ENCODE measurements at places on chromosomes 11 and 22.

GRCh38 chr11:129700701-129701100 is 114.9 kb upstream of the TMEM45B start:
- no peak for DNase-seq

DNA sequence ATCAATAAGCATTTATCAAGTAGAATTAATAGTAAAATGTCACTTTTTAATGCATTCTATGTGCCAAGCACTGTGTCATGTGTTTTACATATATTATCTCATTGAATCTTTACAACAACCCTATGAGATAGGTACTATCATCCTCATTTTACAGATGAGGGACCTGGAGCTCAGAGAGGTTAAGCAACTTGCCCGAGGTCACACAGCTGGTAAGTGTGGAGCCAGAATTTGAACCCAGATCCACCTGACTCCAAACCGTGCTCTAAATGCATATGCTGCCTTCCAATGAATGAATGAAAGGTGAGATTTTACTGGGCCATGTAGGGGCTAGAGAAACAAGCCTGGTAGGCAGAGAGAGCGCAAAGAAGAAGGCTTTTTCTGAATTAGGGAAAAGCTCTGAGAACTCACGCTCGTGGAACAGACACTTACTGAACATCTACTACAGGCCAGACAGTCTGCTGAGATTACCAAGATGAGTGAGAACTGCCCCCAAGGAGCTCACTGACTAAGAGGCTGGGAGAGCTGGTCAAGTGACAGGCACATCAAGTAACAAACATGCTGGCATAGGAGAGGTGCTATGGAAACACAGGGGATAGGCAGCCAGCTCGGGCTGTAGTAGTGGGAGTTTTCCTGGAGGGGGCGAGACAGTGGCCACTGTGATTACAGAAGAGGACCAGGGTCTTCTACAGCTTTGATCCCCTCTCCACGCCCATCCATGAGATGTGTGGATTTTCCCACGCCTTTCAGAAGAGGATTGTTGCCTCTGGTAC is 4.4 kb downstream of the ABCG4 start:
- DNase-seq: no peak

DNA sequence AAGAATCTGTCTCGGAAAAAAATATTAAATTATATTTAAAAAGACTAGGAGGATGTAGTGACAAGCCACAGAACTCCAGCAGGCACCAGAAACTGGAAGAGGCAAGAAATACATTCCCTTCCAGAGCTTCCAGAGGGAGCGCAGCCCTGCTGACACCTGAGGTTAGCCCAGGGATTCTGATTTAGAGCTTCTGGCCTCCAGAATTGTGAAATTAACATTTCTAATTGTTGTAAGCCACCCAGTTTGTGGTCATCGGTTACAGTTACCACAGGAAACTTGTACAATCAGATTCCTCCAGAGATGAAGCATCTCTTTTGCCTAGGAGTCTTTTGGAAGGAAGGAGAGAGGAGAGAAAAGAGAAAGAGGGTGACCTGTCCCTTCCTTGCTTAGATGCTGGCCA is 6.4 kb upstream of the UBASH3B start:
- no peak for DNase-seq

DNA sequence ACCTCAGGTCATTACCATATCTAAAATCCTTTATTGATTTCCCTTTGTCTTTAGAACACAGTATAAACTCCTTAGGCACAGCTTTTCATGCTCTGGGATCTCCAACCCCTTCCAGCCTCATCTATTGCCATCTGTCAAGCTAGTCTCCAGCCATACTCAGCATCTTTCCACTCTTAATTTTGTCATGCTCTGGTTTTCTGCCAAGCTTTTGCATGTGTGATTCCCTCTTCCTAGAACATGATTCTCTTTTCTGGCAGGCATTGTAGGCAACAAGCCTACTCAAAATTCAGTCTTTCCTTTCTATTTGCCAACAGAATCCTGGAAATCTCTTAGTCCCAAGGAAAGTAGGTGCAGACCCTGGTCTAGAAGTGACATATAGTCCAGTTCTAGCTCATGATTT is 35.5 kb upstream of the SLC6A5 start:
- no peak for DNase-seq

GRCh38 chr22:46792061-46792796 is 29.8 kb downstream of the TBC1D22A start:
- no peak for DNase-seq

- DNase-seq: no peak
Measured at GRCh38 chr22:30582788-30583545, 8.5 kb upstream of the GAL3ST1 start.

All from stimulated activated CD4-positive, alpha-beta T cell treated with anti-CD3 and anti-CD28 coated beads, TNF-alpha, amount 100 ng/mL, for 1 hour (primary cell).